Cardiac atrium fibroblast (primary cell): ENCODE measurements at places on chromosomes 4 and X. TPM values are rescaled to one million over a fixed set of nuclear protein-coding genes. Genes with fewer than 3 reads are reported as not detected.

The ARHGAP6 gene
- 19.8 and 33.0 TPM in 2 replicates for total RNA-seq

The KIAA1210 gene
- total RNA-seq, result not detected in 2 replicates

The CASP3 gene
- 48.3 and 51.6 TPM in 2 replicates for total RNA-seq

The NUDT10 gene
- 0.18 and 0.32 TPM in 2 replicates for total RNA-seq
